ENCODE measurements at places on chromosomes 6 and 20. TPM values are rescaled to one million over a fixed set of nuclear protein-coding genes. Genes with fewer than 3 reads are reported as not detected.

ENPP5 gene
- 0.65 TPM for total RNA-seq

MROH8 gene
- total RNA-seq = 1.6 TPM

NELFCD gene
- 66.8 TPM for total RNA-seq

SOBP gene
- 3.5 TPM for total RNA-seq

ANGPT4 gene
- total RNA-seq = under 0.01 TPM

SIGLEC1 gene
- total RNA-seq = under 0.01 TPM

DACT2 gene
- not detected for total RNA-seq

IL20RA gene
- total RNA-seq = 0.49 TPM

Measured in hair follicle dermal papilla cell (primary cell).